ENCODE measurements at places on chromosomes 4 and X. TPM values are rescaled to one million over a fixed set of nuclear protein-coding genes. Genes with fewer than 3 reads are reported as not detected.

The IDH3G gene
- 55.9 TPM for polyA plus RNA-seq

The STK32B gene
- polyA plus RNA-seq = 3.7 TPM

The NLRP2B gene
- polyA plus RNA-seq = not detected

The SSX3 gene
- not detected for polyA plus RNA-seq

The EMCN gene
- 40.1 TPM for polyA plus RNA-seq

The NPFFR2 gene
- not detected for polyA plus RNA-seq

The FMR1NB gene
- polyA plus RNA-seq = not detected

The SPINK2 gene
- polyA plus RNA-seq = 0.67 TPM

The HSFX2 gene
- 0.67 TPM for polyA plus RNA-seq

Measured in left lung (tissue), 14 donors.